ENCODE measurements at places on chromosomes 1 and 21. TPM values are rescaled to one million over a fixed set of nuclear protein-coding genes. Genes with fewer than 3 reads are reported as not detected.

The TINAGL1 gene
- polyA plus RNA-seq = 171 TPM

The AMPD2 gene
- 21.1 TPM for polyA plus RNA-seq

The HTR6 gene
- not detected for polyA plus RNA-seq

GRCh38 chr1:55632906-55633305, 417.7 kb upstream of the USP24 start:
- H3K4me3 ChIP-seq = no peak overlapping the region
- peaks cover 5% of the 10 kb centered on the region for H3K4me1 ChIP-seq
- peak; percentile 95 for DNase-seq

- no peak for DNase-seq
- H3K27me3 ChIP-seq = no peaks in the 10 kb centered on the region
- H3K4me3 ChIP-seq = no peak overlapping the region
- H3K27ac ChIP-seq = no peak overlapping the region
- peaks cover 3% of the 10 kb centered on the region for H3K4me1 ChIP-seq
- no peaks in the 10 kb centered on the region for H3K36me3 ChIP-seq
These were observed 178.0 kb upstream of the DPT start for GRCh38 chr1:168907053-168907452.

DNA sequence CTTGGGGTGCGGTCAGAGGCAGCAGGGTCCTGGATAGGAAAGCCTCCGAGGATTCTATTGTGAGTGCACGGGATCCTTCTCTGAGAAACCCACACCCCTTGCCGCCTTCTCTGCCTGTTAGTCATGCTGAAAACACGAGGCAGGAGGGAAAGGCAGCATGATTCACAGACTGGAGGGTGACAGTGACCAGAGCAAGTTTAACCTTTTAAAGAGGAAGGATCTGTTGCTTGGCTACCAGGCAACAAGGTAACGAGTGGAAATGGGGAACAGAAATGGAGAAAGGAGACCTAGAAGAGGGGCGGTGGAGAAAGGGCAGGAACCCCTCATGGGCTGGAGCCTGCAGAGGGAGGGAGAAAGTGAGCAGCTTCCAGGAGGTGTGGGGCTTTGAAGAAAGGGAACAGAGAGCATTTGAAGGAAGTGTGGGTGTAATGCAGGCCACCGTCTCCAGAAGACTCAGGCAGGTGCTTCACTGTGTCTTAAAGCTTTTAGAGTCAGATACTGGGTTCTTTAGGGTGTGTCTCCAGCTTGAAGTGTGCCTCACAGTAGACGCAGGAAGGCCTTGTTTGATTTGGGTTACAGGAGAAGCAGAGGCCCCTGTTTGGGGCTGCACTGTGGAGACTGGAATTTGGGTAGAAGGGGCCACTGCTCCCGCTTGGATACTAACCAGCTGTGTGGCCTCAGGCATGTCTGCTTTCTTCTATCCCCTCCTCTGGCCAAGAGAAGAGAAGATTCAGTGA, 19.1 kb downstream of the OPTC start:
- DNase-seq = no peak
- no peaks in the 10 kb centered on the region for H3K27me3 ChIP-seq
- no peak overlapping the region for H3K4me3 ChIP-seq
